ENCODE measurements at places on chromosomes 3 and 15.

DNA sequence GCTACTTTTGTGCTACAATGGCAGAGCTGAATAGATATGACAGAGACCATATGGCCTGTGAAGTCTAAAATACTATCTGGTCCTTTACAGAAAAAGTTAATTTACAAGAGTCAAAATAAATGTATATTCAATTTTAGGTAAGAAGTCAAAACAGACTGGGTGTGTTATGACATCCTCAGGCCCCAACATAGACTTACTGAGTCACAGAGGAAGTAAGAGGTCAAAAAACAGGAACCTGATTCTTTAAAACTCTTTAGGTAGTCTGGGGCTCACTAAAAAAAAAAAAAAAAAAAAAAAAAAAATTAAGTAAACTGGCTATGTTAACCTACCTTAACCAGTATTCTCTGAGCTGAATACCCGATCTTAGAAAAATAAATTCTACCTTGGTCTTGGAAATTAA is 13.1 kb downstream of the DNAAF4 start:
- no peak for DNase-seq

GRCh38 chr3:40923651-40924050 is 275.7 kb upstream of the CTNNB1 start:
- DNase-seq, result no peak

- no peak for DNase-seq
Measured at GRCh38 chr15:69346112-69346511, 47.4 kb downstream of the PAQR5 start.

- no peak for DNase-seq
Measured at GRCh38 chr3:177976241-177976640, 560.0 kb upstream of the KCNMB2 start.

DNA sequence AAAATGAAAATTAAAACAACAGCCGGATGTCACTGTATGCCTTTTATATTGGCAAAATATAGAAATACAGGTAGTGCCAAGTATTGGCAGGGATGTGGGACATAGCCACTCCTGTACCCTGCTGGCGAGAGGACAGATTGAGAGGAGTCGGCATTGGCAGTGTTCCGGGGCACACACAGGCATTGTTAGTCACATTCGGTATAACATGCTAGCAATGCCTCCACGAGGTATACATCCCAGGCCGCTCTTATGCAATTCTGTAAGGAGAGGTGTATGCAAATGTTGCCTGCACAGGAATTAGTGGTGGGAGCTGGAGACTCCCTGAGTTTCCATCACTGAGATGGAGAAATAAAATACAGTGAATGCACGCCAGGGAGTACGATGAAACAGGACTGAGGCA is 99.4 kb upstream of the DLG1 start:
- DNase-seq, result no peak

- no peak for DNase-seq
Measured at GRCh38 chr3:148839805-148840204, 12.2 kb downstream of the CPB1 start.

All from stromal cell of bone marrow (primary cell).